ENCODE measurements at places on chromosomes 12 and 14.

DNA sequence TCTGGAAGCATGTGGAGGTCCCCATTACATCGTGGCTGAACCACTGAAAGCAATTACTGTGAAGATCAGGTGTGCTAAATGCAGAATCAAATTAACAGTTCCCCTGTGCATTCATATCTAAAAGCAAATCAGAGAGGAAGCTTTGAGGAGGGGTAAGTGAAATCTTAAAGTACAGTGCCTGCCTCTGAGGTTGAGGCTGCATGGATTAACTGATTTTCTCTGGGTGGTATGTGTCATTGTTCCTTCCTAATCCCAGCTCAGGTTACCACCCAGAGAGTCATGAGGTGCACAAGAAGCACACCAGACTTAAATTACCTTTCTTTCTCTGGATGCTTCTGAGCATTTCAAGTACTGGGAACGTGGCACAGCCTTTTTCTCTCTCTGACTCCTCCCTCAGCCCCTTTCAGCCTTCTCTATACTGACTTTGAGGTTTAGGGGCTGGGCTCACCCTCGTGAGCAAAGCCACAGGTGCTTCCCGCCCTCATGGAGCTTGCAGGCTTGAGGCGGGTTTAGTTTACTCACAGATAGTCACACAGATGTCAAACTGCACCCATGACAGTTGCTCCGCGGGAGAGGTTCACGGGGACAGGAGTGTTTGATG lies 237.6 kb upstream of the CRY1 start:
- no peak for DNase-seq

GRCh38 chr12:29350080-29350479 lies 30.9 kb downstream of the ERGIC2 start:
- DNase-seq: no peak

DNA sequence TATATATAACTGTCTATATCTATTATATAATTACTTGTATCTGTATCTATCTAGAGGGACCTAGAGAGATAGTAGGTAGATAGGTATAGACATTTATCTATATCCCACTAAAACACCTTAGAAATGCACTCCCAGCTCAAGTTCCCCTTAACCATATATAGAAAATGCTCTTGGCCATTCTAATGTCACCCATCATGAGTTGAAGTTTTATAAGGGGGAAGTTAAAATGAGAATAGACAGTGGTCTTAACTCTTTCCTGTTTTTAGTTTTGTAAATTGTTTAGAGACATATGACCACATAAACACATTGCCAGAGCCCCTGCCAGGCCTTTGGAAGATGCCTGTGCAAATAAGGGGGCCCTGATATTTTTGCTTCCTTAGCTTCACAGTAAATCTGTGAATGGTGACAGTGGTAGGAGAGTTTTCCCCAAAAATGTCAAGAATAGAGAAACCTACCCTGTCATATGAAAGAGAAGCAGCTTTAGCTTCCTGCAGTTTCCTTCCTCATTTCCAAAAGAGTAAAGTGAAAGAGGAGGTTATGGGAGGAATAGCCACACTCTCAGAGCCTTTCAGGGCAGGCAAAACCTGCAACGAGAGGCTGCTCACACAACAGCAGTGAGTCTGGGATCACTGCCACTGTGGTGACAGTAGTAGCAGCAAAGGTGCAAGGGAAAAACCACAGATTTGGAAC lies 45.5 kb downstream of the MGST1 start:
- DNase-seq: no peak

DNA sequence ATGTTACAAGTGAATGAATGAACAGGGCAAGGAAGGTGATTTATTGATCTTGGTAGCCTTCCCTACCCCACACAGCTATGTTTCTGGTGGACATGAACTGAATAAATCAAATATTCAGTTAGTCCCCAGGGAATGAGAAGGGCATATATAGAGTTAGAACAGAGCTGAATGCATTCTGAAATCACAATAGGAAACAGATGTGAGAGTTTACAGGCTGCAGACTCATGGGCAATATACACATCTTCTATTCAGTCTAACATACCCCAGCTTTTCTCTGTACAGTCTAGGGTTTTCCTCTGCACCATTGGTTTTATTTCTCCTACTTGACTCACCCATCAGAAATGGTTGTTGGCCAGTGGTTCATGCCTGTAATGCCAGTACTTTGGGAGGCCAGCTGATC lies 7.3 kb upstream of the STX2 start:
- no peak for DNase-seq

GRCh38 chr14:19800282-19801117 lies 3.1 kb upstream of the OR4N2 start:
- no peak for DNase-seq

GRCh38 chr12:81757731-81758365 lies 1.3 kb downstream of the PPFIA2 start:
- DNase-seq: no peak

DNA sequence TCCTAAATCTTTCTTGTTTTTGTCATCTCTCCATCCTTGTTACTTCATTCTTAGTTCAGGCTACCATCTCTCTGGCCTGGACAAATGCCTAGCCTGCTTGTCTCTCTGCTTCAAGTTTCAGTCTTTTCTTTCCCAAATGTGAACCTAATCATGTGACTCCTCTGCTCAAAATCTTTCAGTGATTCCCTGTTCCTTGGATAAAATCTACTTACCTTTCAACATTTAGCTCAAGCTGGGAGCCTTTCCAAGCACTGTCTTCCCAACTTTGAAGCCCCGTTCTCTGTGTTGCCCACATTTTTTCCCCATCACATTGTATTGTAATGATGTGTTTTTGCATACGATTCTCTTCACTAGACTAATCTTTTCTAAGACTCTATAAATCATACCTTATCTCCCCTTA lies 24.7 kb downstream of the SLC7A8 start:
- DNase-seq: no peak

GRCh38 chr12:109832541-109833306 lies 474 bp downstream of the TRPV4 start:
- no peak for DNase-seq

- DNase-seq: no peak
These were observed 11.1 kb downstream of the AQP6 start for GRCh38 chr12:49983892-49984291.

GRCh38 chr14:73492043-73492552 lies 1.4 kb downstream of the RIOX1 start:
- no peak for DNase-seq

DNA sequence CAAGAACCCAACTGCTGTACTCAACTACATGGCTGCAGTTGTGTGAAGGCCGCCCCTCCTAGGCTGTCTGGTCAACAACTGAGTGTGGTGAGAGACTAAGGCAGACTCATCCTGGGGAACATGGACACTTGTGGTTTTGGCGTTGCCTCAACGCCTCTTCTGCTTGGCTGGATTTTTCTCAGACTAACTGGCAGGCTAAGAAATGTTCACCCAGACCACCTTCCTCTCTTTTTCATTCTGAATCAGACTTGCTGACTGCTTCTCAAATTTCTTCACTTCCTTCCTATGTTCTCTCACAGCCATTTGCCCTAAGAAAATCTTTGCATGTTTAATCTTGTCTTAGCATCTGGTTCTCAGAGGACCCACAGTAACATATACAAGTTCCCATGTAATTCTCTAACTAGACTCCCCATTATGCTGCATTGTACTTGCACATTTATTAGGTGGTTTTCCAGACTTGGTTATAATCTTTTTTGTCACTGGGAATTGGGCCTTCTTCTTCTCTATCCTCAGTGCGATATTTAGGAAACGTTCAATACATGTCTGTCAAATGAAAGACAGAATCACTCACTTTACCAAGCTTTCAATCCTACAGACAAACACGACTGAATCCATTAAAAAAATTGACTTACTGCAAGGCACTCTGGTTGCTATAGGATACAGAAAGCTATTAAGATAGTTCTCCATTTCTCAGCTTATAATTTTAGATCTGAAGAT lies 327.6 kb downstream of the CCER1 start:
- DNase-seq: no peak
